Thoracic aorta (tissue), 2 donors: ENCODE measurements at places on chromosomes 11 and 22.

DNA sequence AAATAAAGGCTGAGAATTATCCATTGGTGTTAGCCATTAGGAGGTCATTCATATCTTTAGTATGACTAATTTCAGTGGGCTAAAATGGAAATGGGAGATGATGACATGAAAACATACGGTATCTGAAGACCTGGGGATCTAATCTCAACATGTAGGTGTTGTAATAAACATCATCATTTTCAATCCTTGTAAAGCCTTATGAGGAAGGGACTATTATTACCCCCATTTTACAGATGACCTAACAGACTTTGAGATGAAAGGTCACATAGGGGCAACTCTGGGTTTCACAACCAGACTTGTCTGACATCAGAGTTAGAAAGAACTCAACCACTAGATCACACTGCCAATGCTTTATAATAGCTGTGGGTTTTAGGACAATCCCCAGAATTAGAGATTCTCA, 34.8 kb upstream of the TMEM135 start:
- DNase-seq, result no peak

DNA sequence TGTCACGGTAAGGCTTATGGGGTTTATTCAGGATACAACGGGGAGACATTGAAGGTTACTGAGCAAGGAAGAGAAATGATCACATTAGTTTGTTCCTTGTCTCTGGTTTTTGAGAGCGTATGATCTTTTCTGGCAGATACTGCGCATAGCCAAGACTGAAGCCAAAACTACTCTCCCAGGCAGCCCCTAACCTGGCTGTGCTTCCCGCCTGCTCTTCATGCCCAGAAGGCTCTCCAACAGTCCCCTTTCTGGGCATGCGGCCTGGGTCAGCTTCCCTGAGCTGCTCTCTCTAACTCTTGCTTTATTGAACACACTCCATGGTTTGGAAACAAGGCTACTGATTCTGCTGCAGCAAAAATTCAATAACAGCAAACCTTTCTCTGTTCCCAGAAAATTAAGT, 306.6 kb downstream of the BUD13 start:
- no peak for DNase-seq

- no peak for DNase-seq
These were observed 51.0 kb downstream of the UBASH3B start for GRCh38 chr11:122706291-122707088.

DNA sequence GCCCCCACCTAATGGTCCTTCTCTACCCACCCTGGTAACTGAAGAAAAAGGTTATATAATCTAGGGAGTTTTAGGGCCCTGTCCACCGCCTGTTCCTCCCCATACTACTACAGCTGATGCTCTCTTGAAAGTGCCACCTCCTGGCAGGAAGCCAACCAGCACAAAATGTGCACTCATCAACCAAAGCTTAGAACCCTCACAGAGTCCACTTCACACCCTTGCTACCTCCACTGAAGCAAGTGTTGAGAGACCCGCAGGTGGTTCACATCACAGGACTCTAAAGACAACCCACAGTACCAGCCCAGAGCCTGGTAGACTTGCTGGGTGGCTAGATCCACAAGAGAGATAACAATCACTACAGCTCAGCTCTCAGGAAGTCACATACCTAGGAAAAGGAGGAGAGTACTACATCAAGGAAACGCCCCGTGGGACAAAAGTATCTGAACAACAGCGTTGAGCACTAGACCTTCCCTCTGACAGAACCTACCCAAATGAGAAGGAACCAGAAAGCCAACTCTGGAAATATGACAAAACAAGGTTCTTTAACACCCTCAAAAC, 17.5 kb upstream of the OR10W1 start:
- DNase-seq, result no peak

DNA sequence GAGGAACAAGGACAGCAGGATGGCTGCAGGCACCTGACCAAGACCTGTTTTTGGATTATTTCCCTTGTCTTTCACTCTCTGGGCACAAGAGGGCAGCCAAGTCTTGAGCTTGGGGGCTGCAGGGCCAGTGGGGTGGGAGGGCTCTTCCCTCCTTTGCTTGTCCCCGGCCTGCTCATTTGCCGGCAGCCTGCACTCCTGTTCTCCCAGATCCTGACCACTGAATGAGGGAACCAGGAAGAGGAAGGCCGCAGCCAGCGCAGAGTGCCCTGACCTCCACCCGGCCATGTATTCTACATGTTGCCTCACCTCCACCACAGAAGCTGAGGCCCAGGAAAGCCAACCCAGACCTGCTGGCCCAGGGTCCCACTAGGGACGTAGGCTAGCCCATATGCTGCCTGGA, 15.5 kb upstream of the NNMT start:
- DNase-seq, result no peak

- DNase-seq, result no peak
These were observed 58.1 kb downstream of the TSPAN18 start for GRCh38 chr11:44784851-44785250.
